ENCODE measurements at places on chromosomes 2 and 18.
A peak's percentile ranks its signal among the peaks of the same experiment; 100 is the strongest.

DNA sequence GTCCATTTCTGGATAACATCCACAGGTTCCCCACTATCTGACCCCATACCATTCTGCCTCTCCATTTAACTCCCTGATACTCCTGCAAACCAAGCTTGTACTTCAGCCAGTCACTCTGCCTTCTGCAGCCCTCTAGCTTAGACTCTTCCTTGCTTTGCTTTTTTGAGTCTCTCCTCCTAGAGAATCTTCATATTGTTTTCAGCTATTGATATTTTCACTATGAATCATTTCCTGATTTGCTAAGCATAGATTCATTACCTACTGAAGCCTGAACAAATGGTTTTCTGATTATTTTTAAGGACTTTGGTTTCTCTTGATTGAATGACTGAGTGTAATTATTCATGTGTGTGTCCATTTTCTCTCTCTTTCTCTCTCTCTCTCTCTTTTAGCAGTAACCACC lies 2102.3 kb upstream of the CELF4 start:
- DNase-seq: no peak

GRCh38 chr2:218230882-218231281 lies 13.9 kb downstream of the ARPC2 start:
- DNase-seq: no peak

- DNase-seq: peak; percentile 65
Measured at GRCh38 chr2:191150600-191151330, at the start of gene STAT4. STAT4 (minus strand) TSS chr2:191150994; CDS start chr2:191148203, 2,791 bp downstream.

- DNase-seq: no peak
Measured at GRCh38 chr2:126808929-126809328, 89.8 kb upstream of the TEX51 start.

GRCh38 chr2:39567507-39567906 lies 98.2 kb upstream of the TMEM178A start:
- DNase-seq: no peak

DNA sequence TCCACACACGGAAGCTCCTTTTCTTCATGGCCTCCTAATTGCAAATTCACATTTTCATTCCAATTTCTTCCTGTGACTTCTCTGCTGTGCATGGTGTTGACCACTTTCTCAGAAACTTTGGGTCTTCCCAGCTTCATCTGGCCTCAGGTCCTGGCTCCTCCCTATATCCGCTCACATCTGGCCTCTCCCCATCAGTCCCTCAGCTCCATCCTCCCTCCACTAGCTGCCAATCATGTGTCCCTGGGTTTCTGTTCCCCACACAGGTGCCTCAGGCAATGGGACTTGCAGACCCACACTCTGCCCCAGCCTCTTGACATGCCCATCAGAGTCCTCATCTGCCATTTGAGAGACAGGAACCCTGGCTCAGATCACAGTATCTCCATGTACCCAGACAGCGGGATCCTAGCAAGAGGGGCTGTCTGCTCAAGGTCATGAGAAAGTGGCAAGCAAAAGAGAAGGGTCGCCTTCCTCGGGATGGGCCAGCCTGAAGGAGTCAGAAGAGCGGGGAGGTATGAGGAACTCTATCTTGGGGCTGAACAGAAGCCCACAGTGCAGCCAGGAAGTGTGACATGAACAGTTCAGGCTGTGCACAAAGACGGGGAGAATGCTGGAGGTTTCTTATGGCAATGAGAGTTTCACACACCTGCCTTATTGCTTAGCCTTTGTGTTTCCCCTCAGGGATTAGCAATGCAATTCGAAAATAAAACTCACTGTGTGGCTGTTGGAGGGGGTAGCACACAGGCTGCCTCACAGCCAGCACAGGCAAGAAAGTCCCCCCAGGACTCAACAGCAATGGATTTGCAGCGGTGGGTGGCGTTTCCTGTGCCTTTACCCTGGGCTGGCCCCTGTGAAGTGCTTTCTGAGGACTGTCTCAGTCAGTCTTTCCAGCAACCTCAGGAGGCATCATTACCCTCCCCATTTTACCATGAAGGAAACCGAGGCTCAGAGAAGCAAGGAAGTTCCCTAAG lies 69.5 kb downstream of the COPS8 start:
- no peak for DNase-seq

DNA sequence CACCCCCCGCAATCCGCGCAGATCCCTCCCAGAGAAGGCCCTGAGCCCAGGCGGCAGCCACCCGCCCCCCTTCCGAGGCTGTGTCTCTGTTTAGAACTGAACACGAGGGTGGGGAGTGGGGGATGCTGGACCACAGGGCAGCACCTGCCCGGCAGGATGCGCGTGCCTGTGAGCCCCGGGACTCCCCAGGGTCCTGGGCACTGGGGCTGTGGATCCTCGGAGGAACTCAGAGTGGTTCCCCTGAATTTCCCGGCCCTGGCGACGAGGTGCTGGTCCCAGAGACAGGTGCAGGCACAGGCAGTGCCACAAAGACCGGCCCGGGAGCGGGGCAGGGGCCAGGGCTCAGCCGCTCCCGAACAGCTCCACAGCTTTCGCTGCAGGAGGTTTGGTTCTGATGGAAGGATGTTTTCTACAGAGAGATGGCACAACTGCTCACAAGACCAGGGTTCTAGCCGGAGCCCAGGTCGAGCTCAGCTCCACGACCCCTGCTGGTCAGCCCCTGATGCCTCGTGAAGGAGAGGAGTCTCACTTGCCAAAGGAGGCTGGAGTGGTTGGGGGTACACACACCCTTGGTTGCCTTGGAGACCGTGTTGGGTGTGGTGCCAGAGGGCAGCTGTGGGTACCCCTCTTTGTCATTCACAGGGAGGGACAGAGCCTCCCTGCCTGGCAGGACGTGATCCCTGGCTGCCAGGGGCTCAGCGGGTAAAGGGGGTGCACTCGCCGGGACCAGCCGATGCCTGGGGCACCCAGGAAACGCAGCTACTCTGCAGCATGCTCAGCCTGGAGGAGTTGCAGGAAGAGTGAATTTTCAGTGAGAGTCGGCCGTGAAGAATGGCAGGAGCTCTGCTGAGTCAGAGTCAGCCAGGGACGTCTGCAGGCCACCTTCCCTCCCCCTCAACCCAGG lies 4.4 kb upstream of the NEU4 start:
- DNase-seq: no peak

GRCh38 chr18:12839057-12839525 lies 44.9 kb downstream of the PTPN2 start:
- DNase-seq: no peak

DNA sequence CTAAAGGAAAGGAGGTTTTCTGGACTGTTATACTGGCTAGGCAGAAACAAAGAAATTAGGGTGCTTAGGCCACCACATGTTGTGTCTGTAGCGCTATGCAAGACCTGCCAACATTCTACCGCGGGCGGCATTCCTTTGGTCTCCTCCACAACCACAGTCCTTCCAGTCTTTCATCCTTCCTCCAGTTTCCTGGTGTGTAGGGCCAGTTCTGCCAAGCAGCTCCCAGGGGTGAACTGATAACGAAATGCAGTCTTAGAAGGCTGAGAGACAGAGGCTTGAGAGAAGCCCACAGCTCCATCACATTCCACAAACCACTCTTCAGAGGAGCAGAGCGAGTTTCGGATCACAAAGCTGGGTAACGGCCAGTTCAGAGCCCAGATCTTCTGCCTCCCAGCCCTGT lies 19.5 kb upstream of the CXXC1 start:
- no peak for DNase-seq
